T-helper 1 cell (primary cell): ENCODE measurements at places on chromosomes 3 and 15.

DNA sequence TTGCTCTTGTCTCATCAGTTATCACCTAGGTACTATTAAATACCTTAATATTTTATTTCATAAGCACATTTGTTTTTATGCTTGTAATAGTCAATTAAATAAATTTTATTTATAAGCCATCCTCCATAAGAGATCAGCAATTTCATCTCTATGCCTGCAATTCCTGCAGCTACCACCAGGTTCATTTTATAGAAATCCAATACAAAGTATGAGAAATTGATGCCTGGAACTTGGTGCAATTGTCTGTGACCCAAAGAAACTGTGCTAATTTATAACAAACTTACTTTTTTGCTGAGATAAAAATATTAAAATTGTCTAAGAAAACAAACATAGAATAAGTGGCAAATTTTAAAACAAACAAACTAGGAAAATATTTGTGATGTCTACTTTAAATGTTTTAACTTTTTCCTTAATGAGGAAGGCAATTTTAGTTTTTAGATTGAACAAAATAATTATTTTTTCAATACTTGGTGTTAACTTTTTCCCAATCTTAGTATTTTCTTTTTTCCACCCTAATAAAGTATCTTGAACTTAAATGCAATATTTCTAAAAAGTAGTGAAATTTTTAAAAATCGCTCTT is 1026.6 kb downstream of the ROBO1 start:
- DNase-seq: no peak

- DNase-seq: no peak
These were observed 28.6 kb downstream of the IL5RA start for GRCh38 chr3:3081381-3082233.

DNA sequence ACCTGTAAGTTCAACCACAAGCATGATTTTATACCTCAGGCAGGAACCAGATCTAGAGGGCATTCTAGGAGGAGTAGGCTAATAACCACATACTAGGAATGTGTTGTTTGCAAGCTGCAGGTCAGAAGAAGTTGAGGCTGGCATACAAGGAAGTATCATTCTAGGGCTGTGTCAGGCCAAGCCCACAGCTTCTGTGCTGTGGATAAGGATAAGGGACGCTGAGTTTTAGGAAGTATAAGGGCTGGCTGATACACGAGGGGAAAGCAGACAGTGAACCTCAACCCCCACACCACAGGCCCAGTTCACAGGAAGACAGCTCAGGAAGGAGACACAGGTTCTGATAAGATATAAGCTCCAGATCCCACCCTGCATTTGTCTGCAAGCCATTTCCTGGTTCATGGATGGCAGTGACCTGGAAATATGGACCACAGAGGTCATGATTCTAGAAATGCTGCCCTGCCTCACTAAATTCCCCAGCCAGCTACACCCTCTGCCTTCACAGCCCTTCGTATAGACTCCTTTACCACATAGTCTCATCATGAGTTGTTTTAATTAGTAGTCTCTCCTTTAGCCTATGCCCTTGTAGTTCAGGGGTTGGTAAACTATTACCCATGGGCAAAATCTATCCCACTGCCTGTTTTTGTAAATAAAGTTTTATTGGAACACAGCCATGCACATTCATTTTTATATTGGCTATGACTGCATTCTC is 260.7 kb downstream of the OPA1 start:
- no peak for DNase-seq

DNA sequence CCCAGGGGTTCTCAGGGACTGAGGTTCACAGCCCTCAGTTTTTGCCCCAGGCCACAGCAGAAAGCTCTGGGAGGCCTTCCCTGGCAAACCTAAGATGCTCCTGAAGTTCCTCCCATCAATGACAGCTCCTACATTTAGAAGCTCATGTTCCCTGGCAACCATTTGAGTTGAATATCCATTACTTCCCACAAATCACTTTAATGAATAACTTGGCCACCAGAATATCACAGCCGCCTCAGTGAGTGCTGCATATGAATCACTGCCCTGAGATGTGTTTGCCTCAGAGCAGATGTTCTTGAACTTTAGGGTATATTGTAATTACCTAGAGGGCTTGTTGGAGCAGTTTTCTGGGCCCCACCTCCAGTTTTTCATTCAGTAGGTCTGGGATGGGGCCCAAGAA is 27.4 kb downstream of the SLCO2A1 start:
- no peak for DNase-seq

- no peak for DNase-seq
These were observed 390.7 kb downstream of the EFHB start for GRCh38 chr3:19543212-19543841.

GRCh38 chr15:42156243-42156922 is at the start of gene PLA2G4F:
TSS of gene PLA2G4F (minus strand) at chr15:42156636. CDS start at chr15:42156549, 87 bp downstream.
- no peak for DNase-seq

DNA sequence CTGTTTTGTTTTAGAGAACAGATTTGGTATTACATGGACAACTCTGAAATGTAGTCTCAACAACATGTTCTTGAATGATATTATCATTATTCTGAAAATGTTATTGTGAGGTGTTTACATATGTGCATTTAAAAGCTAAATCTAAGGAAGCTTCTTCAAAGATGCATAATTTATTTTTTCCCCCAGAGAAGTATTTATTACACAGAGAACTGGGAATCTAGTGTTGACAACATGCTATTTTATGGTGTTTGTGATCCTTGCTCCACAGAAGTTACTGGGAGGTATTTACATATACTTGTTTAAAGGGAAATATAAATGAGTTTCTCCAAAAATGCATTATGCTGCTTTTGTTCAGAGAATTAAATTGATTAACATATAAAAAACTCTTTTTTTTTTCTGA is 18.3 kb upstream of the TUBGCP5 start:
- DNase-seq: no peak

- DNase-seq: no peak
These were observed 3.2 kb upstream of the ATP13A3 start for GRCh38 chr3:194489736-194490612.

GRCh38 chr3:69181592-69182211 is 59.3 kb upstream of the LMOD3 start:
- no peak for DNase-seq

GRCh38 chr3:195209847-195210265 is 61.1 kb downstream of the XXYLT1 start:
- DNase-seq: no peak

GRCh38 chr15:68935400-68935937 is 5.1 kb downstream of the SPESP1 start:
- no peak for DNase-seq

DNA sequence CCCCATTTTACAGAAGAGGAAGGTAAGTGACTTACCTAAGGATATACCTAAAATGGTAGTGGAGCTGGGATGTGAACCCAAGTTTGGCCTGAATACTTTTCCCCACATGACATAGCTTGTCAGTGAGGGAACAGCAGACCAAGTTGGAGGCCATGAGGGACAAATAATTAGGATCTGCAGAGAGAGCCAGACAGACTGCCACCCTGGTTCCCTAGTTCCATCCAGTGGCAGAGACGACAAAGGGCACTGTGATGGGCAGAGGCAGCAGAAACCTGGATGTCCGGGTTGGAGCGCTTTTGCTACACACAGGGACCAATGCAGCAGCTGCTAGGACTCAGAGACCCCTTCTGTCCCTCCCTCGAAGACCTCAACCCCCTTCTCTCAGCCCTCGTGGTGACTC is 1.2 kb downstream of the CPLX3 start:
- no peak for DNase-seq
